Hepatocyte (in vitro differentiated cells): ENCODE measurements at places on chromosomes 2 and 18.

- DNase-seq: no peak
Observed at GRCh38 chr2:8171608-8172007, 510.2 kb upstream of the ID2 start.

- peak; percentile 46 for DNase-seq
Observed at GRCh38 chr2:172440795-172441194, 13.4 kb downstream of the ITGA6 start.

- DNase-seq: no peak
Observed at GRCh38 chr2:110106642-110107041, 9.0 kb downstream of the MALL start.

- no peak for DNase-seq
Observed at GRCh38 chr2:161103451-161103831, 56.8 kb upstream of the TANK start.

DNA sequence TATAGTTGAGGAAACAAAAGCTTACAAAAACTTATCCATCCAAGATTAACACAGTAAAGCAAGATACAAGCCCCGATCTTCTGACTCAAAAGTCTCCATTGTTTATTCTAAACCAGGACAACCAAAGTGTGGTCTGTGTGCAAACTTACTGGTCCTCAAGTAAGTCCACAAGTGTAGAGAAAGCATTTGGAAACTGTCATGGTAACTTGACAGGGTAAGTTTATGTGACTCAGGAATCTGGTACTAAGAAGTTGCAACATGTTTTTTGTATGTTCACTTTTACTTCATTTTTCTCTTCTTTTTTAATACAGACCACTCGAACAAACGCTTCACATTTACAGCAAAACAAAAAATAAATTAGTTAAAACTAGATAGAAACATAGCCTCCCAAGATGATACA is 9.4 kb downstream of the MBD2 start:
- no peak for DNase-seq

GRCh38 chr2:149894760-149895159 is 307.2 kb upstream of the MMADHC start:
- DNase-seq: no peak

- DNase-seq: no peak
Observed at GRCh38 chr18:32831781-32832180, 59.0 kb upstream of the KLHL14 start.
